ENCODE measurements at places on chromosomes 2 and 18. TPM values are rescaled to one million over a fixed set of nuclear protein-coding genes. Genes with fewer than 3 reads are reported as not detected.

The LBX2 gene
- polyA plus RNA-seq: not detected

The SERPINB11 gene
- polyA plus RNA-seq: not detected

GRCh38 chr18:62446511-62446910 lies 76.3 kb upstream of the ZCCHC2 start:
- no peaks in the 10 kb centered on the region for H3K27me3 ChIP-seq
- no peaks in the 10 kb centered on the region for H3K4me1 ChIP-seq
- no peak overlapping the region for H3K4me3 ChIP-seq
- no peaks in the 10 kb centered on the region for H3K36me3 ChIP-seq

DNA sequence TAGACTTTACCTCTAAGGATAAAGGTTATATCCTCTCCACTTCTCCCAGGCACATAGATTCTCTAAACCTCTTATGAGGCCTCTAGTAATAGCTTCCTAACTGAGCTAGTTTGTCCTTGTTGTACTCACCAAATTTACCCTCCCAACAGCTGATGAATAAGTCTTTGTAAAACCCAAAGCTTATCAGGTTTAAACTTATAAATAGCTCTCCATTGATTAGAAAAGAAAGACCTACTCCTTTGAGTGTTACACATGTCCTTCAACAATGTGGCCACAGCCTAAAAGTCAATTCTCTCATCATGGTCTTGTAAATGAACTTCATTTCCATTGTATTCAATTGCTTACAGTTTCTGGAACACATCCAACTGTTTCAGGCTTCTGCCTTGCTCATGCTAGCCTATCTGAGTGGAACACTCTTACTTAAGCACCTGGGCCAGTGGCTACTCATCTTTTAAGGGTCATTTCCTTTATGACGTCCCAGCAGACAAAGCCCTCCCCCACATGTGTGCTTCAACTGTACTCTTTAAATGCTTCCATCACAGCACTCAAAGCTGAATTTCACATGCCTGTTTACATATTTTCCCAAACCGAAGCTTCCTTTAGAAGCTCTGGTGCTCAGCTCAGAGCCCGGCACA lies 131.6 kb downstream of the CDH2 start:
- no peaks in the 10 kb centered on the region for H3K36me3 ChIP-seq
- H3K4me1 ChIP-seq: no peaks in the 10 kb centered on the region
- DNase-seq: no peak
- H3K27ac ChIP-seq: no peak overlapping the region
- H3K4me3 ChIP-seq: no peak overlapping the region
- no peaks in the 10 kb centered on the region for H3K27me3 ChIP-seq

DNA sequence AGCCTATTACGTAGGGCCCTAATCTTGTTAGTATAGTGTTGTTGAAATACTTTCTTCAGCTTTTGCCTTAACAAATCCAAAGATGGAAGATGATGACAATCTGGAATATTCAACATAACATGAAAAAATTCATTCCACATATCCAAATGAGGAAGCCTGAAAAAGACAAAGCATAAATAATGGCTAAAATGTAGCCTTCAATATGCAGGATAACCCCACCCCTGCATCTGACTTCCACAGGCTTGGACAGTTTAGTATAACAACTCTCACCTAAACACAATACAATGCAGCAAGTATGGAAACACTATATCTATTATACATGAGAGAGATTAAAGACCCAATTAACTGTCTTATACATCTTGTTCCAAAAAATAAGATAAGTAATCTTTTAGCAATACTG lies 39.9 kb downstream of the BUB1 start:
- DNase-seq: no peak
- H3K27me3 ChIP-seq: no peaks in the 10 kb centered on the region
- H3K27ac ChIP-seq: no peak overlapping the region
- no peak overlapping the region for H3K4me3 ChIP-seq

DNA sequence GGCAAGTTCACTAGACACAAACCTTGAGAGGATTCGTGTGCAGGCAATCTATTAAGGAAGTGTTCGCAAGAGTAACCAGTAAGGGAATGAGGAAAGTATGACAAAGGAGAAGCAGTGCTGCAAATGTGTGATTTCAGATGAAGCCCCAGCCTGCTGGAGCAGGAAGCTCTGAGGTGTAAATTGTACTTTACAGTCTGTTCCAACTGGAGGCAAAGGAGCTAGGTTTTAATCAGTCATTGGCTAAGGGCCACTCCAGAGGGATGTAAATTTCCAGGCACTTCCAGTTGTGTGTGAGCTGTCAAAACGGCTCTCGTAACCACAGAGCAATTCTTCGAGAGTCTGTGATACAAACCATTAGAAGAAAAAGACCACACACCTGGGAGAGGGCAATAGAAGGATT lies 359.5 kb upstream of the FAM98A start:
- DNase-seq: no peak
- H3K27ac ChIP-seq: no peak overlapping the region
- H3K4me1 ChIP-seq: no peaks in the 10 kb centered on the region
- no peaks in the 10 kb centered on the region for H3K36me3 ChIP-seq

All from CD8-positive, alpha-beta memory T cell (primary cell).